Naive B cell (primary cell): ENCODE measurements at places on chromosomes 13 and 19.

DNA sequence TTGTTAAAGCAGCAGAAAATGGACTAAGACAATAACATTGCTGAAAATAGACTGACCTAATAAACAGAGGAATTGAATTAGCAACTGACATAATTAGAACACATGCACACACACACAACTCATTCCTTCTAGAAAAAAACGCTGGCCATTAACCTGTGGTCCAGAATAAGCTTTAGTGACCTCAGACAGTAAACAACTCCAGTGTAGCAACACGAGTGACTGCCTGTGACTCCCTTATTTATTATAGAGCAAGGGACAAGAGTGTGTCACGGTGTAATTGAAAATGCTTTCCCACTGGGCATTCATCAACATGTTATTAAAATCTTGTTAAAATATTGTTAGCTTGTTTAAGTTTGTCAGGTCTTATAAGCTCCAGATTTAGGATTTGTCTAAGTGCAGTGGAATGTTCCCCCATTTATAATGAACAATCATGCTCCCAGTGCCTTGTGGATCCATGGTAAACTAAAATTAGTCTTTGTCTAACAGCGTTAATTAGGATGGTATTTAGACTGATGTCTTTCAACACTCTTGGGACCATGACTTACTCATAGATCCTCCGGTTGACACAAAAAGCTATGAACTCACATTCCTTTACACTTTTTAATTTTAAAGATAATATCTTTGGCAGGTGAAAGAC is 111.7 kb upstream of the IRS2 start:
- no peak for DNase-seq

DNA sequence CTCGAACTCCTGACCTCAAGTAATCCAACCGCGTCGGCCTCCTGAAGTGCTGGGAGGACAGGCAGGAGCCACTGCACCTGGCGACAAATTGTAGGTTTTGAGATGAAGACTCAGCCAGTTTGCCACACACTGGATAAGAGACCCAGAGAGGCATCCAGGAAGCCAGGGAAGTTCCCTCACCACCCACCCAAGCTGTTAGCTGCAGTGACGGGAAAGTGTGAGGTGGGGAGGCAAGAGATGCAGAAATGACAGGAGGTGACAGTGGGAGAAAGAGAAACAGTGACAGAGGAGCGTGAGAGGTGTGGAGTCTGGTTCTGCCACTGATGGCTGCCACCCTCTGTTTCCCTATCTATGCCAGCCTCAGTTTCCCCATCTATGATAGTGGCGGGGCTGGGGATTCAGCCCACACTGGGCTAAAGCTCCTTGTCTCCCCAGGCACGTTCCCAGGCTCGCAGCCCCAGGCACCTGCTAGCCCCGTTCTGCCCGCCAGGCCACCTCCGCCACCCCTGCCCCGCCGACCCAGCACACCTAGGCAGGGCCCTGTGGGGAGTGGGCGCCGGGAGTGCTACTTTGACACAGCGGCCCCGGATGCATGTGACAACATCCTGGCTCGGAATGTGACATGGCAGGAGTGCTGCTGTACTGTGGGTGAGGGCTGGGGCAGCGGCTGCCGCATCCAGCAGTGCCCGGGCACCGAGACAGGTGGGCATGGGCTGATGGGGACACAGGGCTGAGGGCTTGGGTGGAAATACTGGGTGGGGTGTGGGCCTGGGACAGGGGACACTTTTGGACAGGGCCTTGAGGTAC is 21.0 kb downstream of the LTBP4 start:
- DNase-seq: no peak

DNA sequence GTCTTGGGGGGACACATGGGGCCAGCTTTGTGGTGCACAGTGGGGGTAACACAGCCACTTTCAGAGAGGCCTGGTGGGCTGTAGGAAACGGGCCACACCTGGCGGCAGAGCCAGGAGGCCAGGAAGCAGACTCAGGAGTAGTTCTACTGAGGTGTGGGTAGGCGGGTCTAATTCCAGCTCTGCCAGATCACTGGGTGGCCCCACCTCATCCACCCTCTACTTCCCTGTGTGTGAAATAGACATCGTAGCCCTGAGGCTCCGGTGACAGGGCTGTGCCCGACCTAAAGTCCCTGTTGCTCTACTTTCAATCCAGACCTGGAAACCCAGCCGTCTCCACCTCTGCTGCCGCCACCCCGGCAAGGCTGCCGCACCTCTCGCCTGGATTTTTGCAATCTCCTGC is 4.0 kb downstream of the NKPD1 start:
- DNase-seq: no peak

GRCh38 chr19:46101293-46101692 is 23.2 kb downstream of the IGFL3 start:
- no peak for DNase-seq

GRCh38 chr13:90511903-90512302 is 835.6 kb upstream of the MIR17HG start:
- no peak for DNase-seq

- no peak for DNase-seq
Observed at GRCh38 chr13:23921451-23921888, 24.2 kb upstream of the C1QTNF9B start.

DNA sequence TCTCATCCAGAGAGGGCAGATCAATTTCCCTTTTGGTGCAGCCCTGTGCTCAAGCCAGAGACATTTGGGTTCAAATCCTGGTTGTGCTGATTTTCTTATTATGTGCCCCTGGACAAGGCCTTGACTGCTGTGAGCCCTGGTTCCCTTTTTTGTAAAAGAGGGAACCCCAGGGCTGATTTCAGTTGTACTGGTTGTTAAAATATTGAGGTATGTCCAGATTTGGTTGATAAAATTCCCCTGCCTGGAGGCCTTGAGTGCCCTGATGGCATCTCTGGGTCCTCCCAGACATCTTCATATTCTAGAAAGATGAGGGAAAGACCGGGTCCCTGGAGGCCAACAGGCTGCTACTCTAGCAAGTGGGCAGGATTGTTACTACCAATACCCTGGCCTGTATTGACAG is 14.4 kb upstream of the PLAUR start:
- no peak for DNase-seq

- DNase-seq: no peak
Observed at GRCh38 chr13:99085808-99086266, 108.0 kb upstream of the DOCK9 start.
